ENCODE measurements at places on chromosomes 13 and 19.
A peak's percentile ranks its signal among the peaks of the same experiment; 100 is the strongest.

- DNase-seq: no peak
These were observed 21.8 kb downstream of the RCBTB1 start for GRCh38 chr13:49563516-49563915.

DNA sequence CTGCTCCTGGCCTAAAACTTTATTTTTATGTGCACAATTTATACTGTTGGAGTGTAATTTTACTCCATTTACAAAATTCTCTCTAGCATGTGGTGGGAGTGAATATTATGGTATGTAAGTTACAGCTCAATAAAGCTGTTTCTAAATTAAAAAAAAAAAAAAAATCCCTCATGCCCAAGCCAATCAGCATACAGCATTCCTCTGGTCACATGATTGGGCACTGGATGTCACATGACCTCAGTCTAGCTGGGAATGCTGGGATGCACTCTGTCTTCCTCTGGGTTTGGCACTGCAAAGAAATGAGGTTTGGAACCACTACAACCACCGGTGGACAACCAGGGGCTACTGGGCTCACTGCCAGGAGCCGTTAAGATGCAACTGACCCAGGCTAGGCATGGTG is 67.6 kb downstream of the ZNF557 start:
- DNase-seq: no peak

- DNase-seq: no peak
These were observed 8.2 kb upstream of the HSD17B14 start for GRCh38 chr19:48844472-48844871.

DNA sequence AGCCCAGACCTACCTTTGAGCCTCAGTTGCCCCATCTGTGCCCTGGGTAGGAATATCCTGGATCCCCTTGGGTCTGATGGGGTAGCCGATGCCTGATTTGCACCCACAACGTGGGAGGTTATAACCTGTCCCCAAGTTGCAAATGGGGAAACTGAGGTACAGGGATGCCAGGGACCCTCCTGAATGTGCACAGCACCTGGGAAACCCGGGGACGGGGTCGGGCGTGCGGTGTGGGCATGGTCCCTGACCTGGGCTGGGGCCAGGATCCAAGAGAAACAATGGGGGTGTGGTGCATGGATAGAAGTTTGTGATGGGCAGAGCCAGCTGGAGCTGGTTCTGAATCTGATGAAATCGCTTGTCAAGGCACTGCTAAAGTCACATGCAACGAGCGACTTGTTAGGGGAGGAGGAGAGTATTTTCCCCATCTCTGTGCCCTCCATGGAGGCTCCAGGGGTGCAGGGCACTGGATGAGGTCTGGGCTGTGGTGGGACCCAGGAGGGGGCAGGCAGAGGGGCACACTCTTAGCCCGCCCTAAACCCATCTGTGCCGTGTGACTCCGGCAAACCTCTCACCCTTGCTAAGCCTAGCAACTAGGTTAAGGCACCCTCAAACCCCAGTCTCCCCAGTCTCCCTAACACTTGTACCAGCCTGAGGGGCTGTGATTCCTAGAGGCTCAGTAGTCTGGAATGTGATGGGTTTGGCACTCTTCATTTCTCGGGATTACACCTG is 749 bp downstream of the GDF15 start:
- DNase-seq: no peak

GRCh38 chr19:18292462-18292809 is 11.0 kb upstream of the JUND start:
- DNase-seq: no peak

DNA sequence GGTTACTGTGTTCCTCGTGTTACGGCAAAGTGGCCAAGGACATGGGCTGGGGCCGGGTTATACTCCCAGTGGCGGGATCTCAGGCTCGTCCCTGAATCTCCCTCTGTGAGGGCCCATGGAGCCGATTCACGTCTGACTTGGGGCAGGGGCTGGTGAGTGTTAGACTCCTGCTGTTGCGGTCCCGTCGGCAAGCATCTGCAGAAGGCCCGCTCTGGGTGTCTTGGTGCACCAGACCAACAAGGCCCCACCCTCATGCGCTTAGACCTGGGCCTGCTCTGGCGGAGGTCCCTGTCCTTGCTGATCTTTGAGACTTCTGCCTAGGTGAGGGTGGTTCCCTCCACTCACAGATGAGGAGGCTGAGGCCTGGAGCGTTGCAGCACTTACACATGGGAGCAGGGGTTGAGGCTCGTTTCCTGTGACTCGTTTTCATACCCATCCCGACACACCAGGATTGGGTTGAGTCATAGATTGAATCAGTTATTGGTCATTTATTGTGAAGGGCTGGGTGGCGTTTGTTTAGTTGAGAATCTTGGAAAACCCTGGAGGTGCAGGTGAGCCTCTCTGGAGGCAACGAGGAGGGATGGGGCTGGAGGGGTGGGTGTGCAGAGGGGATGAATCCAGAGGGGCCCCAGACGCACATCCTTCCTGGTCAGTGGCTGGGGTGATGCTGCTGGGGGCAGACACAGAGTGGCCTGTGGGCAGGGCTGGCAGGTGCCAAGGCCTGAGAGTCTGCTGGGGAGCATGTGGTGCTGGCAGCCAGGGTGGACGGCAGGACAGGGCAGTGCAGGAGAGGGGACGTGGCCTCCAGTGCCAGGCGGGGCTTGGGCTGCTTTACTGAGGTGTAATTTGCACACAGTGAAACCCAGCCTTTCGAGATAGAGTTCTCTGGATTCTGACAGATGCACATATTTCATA is 4.6 kb downstream of the EPN1 start:
- no peak for DNase-seq

- no peak for DNase-seq
These were observed 669.1 kb downstream of the PCDH9 start for GRCh38 chr13:66560991-66561390.

GRCh38 chr13:60435762-60436374 is 38.8 kb downstream of the TDRD3 start:
- no peak for DNase-seq

GRCh38 chr13:109220631-109221030 is 565.8 kb downstream of the IRS2 start:
- no peak for DNase-seq

DNA sequence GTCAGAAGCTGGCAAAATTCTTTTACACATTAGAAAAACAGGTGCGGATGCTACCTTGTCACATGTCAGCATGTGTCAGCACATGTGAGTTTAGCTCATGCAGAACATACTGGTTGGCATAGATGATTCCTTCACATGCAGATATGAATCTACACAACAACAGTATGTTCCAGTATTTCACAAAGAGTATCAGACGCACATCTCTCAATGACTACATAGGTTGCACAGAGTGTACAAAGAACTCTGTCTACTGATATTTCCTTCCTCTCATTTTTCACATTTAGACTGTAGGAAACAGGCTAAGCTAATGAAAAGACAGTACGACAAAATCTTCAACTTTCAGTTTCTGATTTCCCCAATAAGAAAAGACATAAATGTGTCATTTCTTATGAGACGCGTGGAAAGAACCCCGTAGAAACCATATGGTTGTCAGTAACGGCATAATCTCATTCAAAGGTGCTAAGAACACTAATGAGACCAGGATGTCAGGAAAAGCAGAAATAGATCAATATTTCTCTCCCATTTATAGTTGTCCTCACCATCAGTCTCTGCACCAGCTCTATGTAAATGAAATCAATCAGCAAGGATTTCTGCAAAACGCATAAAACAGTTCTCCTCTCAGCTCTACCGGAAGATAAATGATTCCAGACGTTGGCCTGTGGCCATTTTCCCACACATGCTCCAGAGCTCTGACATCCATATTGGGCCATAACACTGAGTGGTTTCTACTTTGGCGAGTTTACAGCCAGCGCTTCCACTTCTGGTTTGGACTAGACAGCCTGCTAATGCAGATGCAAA is 81.2 kb downstream of the STARD13 start:
- peak; percentile 82 for DNase-seq

- no peak for DNase-seq
These were observed 1.4 kb upstream of the GPR183 start for GRCh38 chr13:99308471-99309087.

DNA sequence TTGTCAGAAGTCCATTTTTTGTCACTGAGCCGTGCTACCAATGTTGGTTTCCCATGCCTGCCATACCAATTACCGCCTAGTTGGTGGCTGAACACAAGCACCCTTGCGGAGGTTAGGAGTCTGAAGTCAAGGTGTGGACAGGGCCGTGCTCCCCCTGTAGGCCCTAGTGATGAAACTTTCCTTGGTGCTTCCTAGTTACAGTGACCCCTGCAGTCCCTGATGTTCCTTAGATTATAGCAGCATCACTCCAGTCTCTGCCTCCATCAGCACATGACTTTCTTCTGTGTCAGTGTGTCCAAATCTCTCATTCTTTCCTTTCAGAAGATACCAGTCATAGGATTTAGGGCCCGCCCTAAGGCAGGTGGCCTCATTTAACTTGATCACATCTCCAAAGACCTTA is 99.0 kb downstream of the MYO16 start:
- DNase-seq: no peak

- no peak for DNase-seq
These were observed 1.3 kb upstream of the CNOT3 start for GRCh38 chr19:54136086-54136863.

GRCh38 chr13:109331011-109331433 is 455.4 kb downstream of the IRS2 start:
- no peak for DNase-seq

DNA sequence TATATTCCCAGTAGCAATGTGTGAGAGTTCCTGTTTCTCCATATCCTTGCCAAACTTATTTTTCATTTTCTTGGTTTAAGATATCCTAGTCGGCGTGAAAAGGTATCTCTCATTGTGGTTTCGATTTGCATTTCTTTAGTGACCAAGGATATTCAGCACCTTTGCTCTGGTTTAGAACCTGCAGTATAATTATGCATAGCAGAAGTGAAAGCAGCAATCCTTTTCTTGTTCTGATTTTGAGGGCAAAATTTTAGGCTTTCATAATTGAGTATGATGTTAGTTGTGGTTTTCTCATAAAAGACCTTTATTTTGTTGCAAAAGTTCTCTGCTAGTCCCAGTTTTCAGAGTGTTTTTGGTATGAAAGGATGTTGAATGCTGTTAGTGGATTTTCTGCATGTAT is 491.0 kb downstream of the FGF9 start:
- no peak for DNase-seq
